Stimulated activated CD4-positive, alpha-beta T cell treated with anti-CD3 and anti-CD28 coated beads, Interleukin-1b, Interleukin-23, amount 100 ng/mL, for 4 hours (primary cell): ENCODE measurements at places on chromosomes 5 and 9.

GRCh38 chr5:107668154-107669095, 2.3 kb downstream of the EFNA5 start:
- DNase-seq: no peak

DNA sequence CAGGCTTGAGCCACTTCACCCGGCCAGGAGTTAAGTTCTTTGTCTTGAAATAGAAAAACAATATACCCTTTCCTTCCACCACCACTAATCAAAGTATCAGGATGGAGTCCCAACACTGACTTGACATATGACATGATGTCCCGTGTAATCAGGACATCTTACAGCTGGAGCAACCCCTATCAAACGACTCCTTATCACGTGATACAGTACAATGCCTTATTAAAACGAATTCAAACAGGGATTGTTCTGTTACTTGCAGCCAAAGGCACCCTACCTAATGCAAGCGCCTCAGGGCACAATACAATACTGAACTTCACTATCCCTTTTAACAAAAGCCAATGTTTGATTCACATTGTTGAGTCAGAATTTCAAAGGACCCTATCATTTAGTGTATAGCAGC, 261.3 kb downstream of the SLIT3 start:
- DNase-seq: no peak

DNA sequence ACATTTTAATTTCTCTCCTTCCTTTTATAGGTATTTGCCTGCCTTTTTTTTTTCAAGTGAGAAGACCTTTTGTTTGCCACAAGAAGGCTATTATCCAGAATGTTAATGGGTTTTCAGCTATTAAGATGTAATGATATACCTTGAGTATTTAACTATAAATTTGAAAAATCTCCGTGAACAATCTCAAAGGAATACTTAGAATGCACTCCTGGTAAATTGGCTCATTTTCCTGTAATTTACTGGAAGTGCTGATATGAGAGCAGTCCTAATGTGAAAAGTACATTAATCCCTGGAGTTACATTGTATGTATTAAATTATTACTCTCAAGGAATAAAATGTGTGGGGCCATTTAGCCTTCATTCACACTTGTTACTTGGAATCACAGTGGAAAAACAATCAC, 32.4 kb downstream of the AOPEP start:
- DNase-seq: no peak

GRCh38 chr5:96074870-96075269, 113.2 kb upstream of the ELL2 start:
- DNase-seq: no peak

GRCh38 chr5:58579781-58580180, 3.1 kb upstream of the RAB3C start:
- no peak for DNase-seq

DNA sequence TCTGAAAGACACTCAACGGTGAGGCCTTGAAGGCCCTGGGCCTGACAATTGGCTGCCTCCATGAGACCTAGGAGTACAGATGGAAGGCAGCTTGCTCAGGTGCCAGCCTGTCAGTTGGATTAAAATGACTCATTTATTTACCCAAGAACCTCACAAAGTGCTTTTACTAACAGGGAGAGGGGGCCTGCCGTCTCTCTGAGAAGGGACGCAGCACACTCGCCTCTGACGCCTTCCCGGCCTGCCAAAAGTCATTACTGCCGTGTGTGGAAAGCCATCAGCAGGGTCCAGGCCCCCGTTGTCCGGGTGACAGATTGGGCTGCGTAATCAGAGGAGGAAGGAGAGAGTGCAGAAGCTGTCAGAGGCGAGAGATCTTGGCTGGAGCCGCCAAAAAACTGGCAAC, 32.4 kb downstream of the DDX31 start:
- DNase-seq: no peak

DNA sequence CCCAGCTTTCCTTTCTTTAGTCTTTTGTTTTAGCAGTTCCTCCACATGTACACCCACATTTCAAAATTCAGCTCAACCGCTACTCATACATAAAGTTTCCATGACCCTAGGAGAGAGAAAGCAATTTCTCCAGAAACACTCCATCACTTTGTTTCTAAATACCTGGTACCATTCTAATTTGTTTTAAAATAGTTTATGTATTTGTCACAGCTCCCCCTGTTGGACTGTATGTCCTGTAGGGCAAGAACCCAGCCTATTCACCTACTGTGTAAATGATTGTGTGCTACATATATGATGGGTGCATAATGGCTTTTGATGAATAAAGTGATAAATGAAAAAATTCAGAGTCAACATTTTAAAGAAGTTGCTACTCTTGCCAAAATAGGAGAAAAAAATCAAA, 139.1 kb downstream of the COX7C start:
- no peak for DNase-seq

GRCh38 chr9:2161661-2162060, 146.5 kb downstream of the SMARCA2 start:
- no peak for DNase-seq
